ENCODE measurements at places on chromosomes 6 and 20.

GRCh38 chr20:24361541-24361940 lies 107.9 kb upstream of the SYNDIG1 start:
- no peak for DNase-seq

- DNase-seq: no peak
Observed at GRCh38 chr6:156009656-156010055, 554.0 kb upstream of the NOX3 start.

GRCh38 chr6:127128066-127128465 lies 9.6 kb downstream of the RSPO3 start:
- DNase-seq: no peak

DNA sequence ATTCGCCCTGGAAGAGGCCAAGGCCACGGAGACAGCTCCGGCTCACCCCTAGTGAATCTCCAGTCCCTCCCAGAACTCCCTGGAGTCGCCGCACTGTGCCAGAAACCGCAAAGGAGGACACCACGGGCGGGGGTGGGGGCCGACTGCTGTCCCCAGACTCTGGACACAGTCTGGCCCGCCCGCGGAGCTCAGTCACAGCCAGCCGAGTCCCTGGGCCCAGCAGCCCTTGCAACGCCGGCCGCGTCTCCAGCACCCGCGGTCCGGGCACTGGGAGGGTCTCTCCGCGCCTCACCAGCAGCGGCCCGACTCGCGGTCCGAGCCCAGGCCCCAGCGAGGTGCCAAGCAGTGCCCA lies 518 bp downstream of the PEX6 start:
- no peak for DNase-seq

DNA sequence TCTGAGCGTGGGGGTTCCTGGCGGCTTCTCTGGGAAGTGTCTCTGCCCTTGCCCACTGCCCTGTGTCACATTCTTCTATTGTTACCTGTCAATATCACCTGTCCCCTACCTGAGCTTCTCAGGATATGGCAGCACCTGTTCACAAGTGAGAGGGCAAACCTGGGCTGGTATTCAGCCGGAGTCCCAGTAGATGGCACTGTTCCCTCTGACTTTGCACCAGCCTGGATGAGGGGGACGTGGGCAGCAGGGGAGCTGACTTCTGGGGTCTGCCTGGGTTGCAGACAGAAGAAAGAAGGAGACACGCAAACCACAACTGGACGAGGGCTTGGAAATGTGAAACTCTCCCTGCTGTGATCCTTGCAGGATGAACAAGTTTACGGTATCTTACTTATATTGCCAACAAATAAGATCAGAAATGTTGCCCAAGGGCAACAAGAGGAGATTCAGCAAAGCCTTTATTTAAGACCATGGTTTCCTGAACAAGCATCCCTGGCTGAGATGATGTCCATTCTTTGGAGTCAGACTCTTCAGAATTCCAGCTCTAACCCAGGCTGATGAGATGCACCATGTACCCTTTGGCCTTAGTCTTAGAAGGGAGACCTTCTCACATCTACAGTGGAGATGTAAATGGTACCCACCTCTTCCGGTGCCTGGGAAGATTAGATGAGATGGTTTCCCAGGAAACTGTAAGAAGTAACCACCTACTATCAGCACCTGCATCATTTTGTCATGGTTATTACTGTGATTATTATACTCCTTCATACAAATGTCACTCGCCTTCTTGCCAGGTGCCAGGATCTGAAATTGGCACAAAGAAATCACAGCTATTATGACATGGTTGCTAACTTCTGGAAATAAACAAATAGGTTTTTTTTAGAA lies 400.0 kb upstream of the CDH4 start:
- DNase-seq: peak; percentile 55

GRCh38 chr20:3782597-3782996 lies 1.3 kb upstream of the SPEF1 start:
- DNase-seq: no peak

- DNase-seq: no peak
Observed at GRCh38 chr20:56518721-56519398, 5.7 kb upstream of the FAM209A start.

- DNase-seq: no peak
Observed at GRCh38 chr20:2752567-2753460, 47.6 kb downstream of the CPXM1 start.

DNA sequence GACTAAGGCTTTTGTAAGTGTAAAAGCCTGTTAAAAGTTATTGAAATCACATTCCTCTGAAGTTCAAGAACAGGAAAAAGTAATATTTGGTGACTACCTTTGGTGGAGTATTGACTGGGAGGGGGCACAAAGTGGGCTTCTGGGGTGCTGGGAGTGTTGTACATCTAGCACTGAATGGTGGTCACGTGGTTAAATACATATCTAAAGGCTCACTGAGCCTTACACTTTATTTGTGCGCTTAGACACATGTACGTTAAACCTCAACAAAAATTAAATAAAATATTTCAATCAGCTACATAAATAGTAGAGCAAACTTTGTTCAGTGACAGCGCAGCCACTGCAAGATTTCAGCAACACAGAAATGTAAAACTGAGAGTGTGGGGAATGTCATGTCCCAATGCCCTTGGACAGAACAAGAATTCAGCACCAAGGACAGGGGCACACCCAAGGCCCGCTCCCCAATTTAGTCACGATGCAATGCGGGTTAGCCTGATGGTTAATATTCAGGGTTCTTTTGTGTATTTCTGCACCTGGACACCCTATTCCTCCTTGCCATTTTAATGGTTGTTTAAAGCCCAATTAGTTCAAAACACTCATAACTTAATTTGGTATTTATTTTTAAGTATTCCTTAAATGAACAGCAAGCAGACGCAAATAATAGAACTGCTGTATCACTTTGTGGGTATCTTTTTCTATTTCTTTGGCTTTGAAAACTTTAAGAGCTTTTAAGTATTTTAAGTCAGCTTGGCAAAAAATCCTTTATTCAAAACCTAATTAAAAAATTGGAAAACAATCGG lies 37.4 kb downstream of the ANGPT4 start:
- DNase-seq: no peak

GRCh38 chr6:108585359-108585758 lies 24.6 kb downstream of the FOXO3 start:
- peak; percentile 46 for DNase-seq

DNA sequence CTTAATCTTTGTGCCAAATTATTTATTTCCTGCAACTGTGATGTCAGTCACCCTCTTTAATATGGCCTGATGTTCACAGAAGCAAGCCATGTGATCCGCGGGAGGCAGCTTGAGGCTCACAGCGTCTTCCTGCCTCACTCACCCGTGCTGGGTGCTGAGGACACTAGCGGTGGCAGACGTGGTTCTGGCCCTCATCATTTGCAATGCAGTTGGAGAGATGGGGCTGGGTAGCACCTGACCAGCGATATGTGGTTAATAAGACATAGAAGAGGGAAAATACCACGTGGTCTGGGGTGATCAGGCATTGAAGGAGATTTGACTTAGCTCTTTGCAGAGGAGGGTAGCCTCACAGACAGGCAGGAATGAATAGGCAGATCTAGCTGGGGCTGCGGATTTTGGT lies 264.7 kb downstream of the TMEM242 start:
- DNase-seq: no peak

GRCh38 chr20:56687061-56687460 lies 58.0 kb downstream of the TFAP2C start:
- no peak for DNase-seq

DNA sequence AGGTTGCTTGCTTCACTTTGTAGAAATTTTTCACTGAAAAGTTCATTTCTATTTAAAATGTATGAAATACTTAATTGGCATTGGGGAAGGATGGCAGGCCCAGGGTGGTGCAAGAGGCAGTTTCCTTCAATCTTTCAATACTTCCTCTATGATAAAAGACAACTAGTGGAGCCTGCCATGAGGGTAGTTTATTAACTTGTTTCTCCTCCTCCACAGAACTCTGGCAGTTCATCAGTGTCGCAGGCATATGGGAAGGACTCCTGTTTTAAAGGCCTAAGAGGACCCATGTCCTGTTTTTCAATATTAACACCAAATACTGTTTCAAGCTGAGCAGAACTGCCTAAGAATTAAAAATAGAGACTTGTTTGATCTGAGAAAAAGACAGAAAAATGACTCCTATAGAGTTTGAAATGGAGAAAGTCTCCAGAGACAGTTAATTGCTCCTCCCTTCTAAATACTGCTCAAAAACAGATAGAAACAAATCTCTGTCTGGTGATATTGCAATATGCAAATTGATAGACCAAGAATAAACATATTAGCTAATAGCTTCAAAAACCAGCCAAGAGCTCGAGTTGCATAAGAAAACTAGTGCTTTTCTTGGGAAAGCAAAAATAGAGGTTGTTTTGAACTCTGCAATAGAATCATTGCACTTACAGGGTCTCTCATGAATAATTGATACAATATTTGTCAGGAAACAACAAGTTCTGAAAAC lies 665.7 kb upstream of the SLC35B3 start:
- no peak for DNase-seq

DNA sequence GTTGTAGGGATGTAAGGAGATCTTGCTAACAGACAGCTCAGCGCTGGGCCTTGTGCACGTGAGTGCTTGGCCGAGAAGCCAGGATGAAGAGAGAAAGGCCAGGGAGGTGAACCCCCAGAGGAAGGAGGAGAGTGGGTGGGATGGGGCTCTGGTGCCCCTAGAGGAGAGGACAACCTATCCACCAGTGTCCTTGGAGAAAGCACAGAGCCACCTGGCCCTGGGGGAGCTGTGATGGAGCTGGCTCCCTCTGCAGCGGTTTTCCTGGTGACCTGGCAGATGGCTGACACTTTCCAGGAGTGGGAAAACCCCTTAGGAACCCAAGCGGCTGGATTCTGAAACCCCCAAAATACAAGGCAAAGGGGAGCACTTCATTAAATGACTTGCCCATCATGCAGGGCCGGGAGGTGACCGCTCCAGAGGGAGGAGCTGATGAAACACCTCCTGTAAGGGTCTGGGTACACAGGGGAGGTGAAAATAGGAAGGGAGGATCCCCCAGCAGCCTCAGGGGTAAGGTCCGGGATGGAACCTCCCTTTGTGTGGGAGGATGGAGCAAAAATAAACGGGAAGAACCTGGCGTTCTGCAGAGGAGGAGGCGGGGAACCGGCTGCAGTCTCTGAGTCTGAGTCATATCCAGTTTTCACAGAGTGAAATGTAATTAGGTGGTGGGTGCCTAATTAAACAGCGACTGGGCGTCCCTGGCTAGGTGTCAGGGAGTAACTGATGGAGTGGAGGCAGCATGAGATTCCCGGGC lies 80.4 kb downstream of the SULF2 start:
- no peak for DNase-seq

DNA sequence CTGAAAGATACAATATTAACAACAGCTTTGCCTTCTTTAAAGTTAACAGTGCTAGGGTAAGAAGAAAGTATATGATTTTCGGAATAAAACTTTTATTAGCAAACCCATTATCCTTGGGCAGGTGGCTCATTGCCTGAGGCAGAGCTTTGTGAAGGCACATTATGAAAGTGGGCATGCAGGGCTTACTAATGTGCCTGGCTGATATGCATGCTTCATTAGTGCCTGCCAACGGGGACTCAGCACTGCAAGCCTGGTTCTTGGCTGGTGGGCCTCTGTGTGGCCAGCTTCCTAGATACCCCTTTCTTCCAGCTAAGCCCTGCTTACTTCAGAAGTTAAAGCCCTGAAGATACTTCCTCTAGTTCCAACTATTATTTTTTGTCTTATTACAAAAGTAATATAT lies 481.6 kb downstream of the ADGRB3 start:
- DNase-seq: no peak

- DNase-seq: no peak
Observed at GRCh38 chr6:28274888-28275287, 6.5 kb upstream of the PGBD1 start.

DNA sequence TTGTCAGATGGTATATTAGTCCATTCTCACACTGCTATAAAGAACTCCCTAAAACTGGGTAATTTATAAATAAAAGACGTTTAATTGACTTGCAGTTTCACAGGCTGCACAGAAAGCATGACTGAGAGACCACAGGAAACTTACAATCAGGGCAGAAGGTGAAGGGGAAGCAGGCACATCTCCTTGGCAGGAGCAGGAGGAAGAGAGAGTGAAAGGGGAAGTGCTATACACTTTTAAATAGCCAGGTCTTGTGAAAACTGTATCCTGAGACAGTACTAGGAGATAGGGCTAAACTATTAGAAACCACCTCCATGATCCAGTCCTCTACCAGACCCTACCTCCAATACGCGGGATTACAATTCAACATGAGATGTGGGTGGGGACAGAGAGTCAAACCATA lies 193.9 kb upstream of the KCNG1 start:
- DNase-seq: no peak

DNA sequence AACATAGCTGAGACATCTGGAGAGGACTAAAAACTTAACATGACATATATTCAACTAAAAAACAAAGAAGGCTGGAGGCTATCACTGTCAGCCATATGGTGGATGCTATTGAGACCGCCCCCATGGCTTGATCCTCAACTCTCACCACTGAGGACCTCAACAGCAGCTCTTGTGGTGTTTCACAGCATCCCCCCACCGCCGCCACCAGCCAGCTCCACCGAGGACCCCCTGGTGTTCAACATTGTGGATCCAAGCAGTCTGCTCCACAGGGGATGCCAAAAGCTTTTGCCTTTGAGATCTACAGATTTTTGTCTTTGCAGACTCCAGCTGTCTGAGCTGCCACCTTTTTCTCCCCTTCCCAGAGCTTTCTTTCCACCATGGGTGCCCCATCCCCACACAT lies 64.6 kb downstream of the NUS1 start:
- no peak for DNase-seq

DNA sequence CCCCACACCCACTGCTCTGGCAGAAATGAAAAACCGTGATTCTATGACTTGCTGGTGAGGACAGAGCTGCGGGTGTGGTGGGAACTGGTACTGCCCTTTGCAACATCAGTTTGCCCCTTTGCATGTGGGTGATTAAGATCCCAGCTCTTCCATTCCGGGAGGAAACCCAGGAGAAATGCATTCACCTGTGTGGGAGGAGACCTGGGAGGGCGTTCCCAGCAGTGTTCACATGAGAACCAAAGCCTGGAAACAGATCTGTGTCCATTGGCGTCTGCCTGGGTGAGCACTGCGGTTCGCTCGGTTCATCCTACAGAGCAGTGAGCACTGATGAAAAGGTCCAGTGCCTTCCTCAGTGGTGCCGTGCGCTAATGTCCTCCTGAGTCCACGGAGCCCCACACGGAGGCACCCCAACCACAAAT lies 89.7 kb downstream of the SMOC2 start:
- no peak for DNase-seq

GRCh38 chr20:768426-768978 lies at the start of gene SLC52A3:
Gene SLC52A3 (minus strand): TSS chr20:768500. CDS start chr20:765774, 2,726 bp downstream.
- DNase-seq: no peak

- no peak for DNase-seq
Observed at GRCh38 chr20:18380908-18381529, 85.8 kb downstream of the DZANK1 start.

- no peak for DNase-seq
Observed at GRCh38 chr20:15918631-15919030, 654.6 kb downstream of the KIF16B start.

- DNase-seq: no peak
Observed at GRCh38 chr6:29071831-29072723, 15.0 kb downstream of the OR2B3 start.

DNA sequence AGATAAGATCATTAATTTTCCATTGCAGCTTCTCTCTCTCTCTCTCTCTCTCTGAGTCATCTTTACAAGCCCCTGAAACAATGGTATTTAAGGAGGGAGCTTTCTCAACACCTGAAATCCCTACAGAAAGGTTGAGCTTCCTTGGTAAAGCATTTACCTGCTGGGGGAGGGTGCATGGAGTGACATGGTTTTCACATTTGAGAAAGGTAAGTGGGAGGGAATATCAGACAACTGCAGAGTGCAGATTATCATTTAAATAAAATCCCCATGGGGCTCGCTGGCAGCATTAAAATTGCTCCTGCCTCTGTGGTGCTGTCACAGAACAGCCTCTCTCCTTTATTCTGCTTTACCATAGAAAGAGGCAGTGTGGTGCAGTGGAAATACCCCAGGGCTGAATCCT lies 10.3 kb upstream of the PDYN start:
- no peak for DNase-seq
